Activated T-helper 1 cell treated with Interleukin-2 at 50 U/mL for 16 hours (primary cell): ENCODE measurements at places on chromosomes 1 and 21.

GRCh38 chr1:8723010-8723409 is 94.4 kb downstream of the RERE start:
- no peak for DNase-seq

DNA sequence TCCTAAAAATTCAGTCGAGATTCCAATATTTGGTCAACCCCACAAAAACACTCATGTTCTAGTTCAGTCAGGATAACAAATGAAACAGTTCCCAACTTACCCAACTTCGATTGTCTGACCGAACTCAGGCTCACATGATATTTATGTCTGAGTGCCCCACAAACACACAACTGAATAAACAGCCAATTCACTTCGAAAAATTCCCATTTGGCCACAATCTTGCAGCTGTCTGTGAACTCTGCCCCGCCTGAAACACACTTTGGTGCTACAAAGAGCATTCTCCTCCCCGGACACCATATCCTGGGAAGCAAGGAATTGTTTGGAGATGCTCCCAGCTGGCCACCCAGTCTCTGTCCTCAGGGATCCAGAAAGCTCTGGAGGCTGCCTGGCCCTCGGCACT is 52.9 kb upstream of the SIM2 start:
- DNase-seq: no peak

- no peak for DNase-seq
These were observed 30.7 kb downstream of the CA6 start for GRCh38 chr1:8976338-8976737.

- no peak for DNase-seq
These were observed 176.5 kb downstream of the HIVEP3 start for GRCh38 chr1:41742219-41742618.

- DNase-seq: no peak
These were observed 127.4 kb upstream of the NRIP1 start for GRCh38 chr21:15192243-15192642.

DNA sequence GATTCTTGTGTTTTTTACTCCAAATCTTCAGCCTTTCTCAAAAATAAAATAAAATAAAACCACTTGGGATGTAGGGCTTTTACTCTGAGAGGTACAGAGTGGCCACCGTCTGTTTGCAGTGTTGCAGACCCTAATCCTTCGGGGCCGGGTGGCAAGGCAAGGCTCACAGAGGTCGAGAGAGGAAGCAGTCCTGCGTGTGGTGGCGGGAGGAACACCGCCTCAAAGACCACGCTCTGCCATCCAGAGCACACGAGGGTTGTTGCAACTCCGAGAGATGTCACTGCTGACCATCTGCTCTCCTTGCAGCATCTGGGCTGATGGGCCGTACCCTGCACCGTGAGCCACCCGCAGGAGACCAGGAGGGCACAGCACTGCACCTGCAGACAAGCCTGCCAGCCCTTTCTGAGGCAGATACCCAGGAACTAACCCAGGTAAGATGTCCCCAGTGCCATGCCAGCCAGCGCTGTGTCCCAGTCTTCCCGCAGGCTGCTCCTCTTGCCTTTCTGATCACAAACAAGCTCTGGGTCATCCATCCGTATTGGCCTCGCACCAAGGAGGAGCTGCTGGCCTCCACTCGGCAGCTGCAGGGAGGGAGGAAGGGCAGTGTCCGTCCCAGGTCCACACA is 31.5 kb downstream of the SNAP47 start:
- DNase-seq: no peak

- no peak for DNase-seq
These were observed 41.6 kb downstream of the PCNX2 start for GRCh38 chr1:233253832-233254331.

DNA sequence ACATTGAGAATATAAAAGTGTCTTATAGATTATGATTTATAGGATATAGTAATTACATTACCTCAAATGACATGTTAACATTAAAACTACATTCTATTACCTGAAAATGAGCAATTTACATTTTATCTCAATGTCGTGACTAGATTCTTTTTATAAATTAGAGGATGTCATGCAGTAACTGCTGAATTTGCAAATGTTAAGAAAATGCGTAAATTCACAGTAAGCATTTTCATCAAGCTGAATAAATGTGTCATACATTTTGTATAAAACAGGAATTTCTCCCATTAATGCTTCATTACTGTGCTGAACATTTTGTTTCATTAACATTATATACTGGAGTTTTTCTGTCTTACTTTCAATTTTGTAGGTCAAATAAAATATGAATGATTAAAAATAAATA is 1460.7 kb upstream of the B3GALT2 start:
- DNase-seq: no peak

- DNase-seq: no peak
These were observed 41.6 kb downstream of the KIRREL1 start for GRCh38 chr1:158035014-158035413.

DNA sequence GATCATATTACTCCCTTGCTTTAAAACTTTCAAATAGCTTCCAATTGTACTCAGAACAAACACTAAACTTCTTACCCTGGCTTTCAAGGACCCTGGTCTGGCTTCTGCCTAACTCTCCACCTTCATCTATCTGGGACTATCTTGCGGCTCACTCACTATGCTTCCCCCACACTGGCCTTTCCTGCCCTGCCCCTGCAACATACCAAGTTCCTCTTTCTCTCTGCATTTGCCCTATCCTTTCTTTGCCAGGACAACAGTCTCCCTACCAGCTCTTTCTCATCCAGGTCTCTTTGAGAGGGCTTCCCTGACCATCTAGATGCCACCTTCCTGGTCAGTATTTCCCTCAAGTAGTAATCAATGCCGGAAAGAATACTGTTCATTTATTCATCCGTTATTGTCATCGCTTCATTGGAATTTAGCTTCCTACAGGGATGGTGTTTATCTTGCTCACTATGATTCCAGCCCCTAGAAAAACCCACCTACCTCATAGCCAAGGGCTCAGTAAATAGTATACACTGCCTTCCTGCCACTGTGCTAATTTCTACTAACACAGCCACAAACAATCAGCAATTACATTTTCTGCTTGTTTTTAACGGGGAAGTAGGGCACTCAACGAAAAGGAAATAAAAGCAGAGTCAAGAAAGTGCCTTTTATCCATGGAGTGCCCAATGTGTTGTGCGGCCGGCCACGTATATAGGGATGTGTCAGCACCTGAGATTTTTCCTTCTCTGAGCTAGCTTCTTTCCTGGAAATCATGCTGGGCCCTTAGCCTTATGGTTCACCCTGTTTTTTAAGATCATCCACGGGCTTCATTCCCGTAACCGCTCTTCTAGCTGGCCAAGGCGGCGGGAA is 521 bp upstream of the CDC7 start:
- DNase-seq: no peak

DNA sequence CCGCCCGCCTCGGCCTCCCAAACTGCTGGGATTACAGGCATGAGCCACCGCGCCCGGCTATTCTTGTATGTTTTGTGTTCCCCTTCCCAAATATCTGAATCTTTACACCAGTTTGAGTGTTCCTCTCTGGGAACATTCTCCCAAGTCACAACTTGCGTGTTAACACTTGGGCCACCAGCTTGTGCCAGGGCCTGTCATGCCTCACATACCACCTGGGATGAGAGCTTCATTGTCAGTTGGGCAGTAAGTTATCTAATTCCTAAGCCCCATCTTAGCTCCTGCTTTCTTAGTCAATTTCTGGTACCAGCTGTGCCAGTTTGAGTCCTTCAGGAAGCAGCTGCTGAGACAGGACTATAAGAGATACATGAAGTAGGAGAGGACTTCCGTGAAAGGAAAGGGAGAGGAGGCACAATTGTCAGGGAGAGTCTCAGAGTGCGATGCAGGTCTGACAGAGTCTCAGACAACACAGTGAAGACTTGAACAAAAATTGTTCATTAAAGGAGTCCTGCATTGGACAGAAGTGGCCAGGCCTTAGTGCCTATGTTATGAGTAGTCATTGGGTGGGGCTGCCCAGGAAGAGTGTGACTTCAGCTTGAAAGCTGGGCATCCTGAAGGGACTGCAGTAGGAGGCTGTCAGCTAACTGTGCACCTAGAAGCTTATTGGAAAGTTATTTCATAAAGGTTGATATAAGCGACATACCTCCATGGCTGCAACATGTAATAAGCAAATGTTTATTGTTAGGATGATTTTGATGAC is 17.3 kb downstream of the ZFYVE9 start:
- DNase-seq: no peak

GRCh38 chr1:62722796-62723195 is 34.6 kb upstream of the DOCK7 start:
- no peak for DNase-seq

DNA sequence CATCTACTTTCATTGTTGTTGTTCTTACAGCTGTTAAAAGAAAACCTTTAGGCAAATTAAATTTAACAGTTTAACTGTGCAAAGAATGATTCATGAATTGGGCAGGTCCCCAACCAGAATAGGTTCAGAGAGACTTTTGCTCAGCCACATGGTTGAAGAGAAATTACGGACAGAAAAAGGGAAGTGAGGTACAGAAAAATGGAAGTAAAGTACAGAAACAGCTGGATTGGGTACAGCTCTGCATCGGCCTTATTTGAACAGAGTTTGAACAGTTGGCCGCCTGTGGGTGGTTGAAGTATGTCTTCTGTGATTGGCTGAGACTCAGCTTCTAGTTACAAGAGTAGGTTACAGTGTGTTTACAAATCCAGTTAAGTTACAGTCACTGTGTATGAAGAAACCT is 210.1 kb downstream of the FGGY start:
- DNase-seq: no peak

GRCh38 chr1:67687198-67687545 is 2.2 kb downstream of the GADD45A start:
- no peak for DNase-seq

DNA sequence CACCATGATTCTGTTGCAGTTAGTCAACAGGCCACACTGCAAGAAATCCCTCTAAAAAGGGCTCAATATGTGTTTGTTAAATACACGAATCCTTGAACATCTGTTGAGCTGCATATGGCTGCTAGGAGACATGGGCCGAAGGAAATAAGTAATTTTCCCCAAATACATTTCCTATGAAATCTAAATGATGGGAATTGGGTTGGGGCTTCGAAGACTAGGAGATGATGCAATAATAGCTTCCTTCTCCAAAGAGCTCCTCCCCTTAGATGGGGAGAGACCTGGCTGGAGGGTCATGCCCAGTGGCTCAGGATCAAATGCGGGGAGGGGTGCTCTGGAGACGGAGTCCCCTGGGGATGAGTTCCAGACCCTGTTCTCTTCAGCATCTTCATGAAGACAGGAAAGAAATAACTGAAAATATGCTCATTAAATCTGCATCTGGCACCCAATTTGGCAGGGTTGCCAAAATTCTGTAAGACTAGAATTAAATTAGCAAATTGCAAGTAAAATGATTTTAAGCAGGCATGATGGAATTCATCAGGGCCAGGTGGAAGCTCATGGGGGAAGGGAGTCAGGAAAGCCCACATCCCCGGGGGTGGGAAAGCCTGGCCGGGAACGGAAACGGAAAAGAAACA is 165.0 kb upstream of the EDN2 start:
- no peak for DNase-seq

GRCh38 chr1:109521002-109521951 is 11.8 kb upstream of the AMIGO1 start:
- no peak for DNase-seq

DNA sequence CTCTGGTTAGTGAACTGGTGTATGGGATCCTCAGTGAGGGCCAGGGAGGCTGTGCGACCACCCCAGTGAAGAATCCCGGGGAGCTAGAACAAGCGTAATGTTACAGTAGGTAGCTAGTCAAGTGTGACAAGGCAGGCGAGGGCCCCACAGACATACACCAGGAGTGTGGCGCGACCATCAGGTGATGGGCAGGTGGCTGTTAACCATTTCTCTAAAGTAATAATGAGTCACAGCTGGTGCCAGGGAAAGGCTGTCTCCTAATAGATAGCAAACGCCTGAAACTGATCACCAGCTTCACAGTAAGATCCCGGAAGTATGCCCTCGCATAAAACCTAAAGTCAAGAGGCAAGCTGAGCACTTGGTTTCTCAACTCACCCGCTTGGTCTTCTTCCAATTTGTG is 40.5 kb upstream of the TARBP1 start:
- no peak for DNase-seq

GRCh38 chr1:89201106-89201794 is 2.5 kb upstream of the GBP4 start:
- DNase-seq: no peak

- DNase-seq: no peak
These were observed 143.3 kb downstream of the SIPA1L2 start for GRCh38 chr1:232486454-232487207.

DNA sequence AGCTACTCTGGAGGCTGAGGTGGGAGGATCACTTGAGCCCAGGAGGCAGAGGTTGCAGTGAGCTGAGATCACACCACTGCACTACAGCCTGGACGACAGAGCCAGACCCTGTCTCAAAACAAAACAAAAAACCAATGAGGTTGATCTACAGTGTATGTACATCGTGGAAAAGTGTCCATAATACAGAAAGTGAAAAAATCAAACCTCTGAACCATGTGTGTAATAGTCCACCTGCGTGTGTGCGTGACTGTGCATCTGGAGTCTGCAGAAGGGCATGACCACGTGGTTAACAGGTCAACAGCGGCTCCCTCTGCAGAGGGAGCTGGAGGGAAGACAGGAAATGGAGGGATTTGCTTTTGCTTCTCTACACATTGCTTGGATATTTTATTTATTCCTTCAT is 32.4 kb upstream of the ENO1 start:
- DNase-seq: no peak
